Iris pigment epithelial cell (primary cell): ENCODE measurements at places on chromosomes 7 and 10.
A peak's percentile ranks its signal among the peaks of the same experiment; 100 is the strongest.

DNA sequence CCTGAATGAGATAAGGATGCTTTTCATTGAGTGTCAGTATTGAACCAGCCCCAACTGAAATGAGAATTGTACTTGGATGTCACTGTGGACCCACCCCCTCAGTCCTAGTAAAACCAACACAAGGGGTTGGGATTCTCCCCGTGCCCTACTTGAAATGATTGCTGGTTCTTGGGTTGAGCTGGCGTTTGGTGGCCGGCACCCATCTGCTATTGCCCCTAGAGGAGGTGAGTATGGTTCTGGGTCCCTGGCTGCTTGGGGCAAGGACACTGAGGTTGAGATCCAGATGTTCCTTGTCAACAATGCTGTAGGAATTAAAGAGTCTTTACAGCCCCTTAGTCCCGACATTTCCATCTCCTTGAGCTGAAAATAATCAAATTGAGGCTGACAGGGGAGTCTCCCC is 170.0 kb upstream of the ZNF32 start:
- no peak for DNase-seq

GRCh38 chr10:133528296-133528844 is 1.2 kb downstream of the CYP2E1 start:
- DNase-seq, result no peak

GRCh38 chr10:89091496-89091895 is 100.9 kb downstream of the FAS start:
- peak; percentile 40 for DNase-seq

GRCh38 chr7:94335586-94335985 is 59.1 kb upstream of the COL1A2 start:
- peak; percentile 50 for DNase-seq

DNA sequence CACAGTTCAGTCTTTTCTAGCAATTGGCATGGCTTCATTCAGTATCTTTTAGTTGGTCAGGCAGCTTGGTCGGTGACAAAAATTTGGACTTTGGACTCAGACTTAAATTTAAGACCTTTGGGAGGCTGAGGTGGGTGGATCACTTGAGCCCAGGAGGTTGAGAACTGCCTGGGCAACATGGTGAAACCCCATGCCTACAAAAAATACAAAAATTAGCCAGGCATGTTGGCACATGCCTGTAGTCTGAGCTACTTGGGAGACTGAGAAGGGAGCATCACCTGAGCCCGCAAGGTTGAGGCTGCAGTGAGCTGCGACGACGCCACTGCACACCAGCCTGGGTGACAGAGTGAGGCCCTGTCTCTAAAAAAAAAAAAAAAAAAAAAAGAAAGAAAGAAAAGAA is 19.5 kb upstream of the ITPRID1 start:
- no peak for DNase-seq

- no peak for DNase-seq
Measured at GRCh38 chr7:158537516-158537882, 50.1 kb downstream of the PTPRN2 start.

GRCh38 chr7:110168010-110168409 is 922.9 kb upstream of the LRRN3 start:
- no peak for DNase-seq

GRCh38 chr7:66869660-66870450 is 51.2 kb upstream of the TMEM248 start:
- DNase-seq, result no peak

DNA sequence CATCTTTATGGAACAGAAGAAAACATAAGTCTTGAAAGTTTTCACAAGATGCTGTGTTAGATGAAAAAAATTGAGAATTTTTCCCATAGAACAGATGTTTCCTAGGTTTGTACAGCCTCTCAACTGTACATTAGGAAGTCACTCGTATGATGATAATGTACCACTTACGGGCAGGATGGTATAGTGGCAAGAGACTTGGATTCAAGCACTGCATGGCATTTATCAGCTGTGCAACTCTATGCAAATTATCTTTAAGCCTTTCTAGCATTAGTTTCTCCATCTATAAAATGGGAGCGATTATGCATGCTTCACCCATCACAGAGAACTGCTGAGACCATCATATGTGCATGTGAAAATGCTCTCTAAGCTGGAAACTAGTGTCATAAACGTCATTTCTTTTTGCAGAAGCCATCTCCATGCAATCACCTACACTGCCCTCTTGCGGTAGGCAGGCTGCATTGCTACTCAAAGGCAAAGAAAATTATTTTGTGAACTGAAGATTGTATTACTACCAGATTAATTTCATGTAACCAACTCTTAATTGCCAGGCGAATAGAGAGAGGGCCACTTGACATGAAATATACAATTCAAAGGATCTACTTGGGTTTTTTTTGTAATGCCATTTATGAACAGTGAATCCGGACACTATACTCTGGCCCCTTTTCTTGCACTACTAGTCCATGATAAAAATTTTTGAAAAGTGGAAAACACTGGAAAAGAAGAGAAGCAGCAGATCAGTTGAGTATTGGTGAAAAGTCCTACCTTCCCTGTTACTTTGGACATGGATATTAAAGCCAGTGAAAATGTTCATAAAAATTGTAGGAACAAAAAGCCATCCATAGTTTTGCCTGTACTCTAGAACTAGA is 102.3 kb downstream of the JAZF1 start:
- DNase-seq, result peak; percentile 49

- no peak for DNase-seq
Measured at GRCh38 chr10:77548157-77548556, 89.5 kb downstream of the KCNMA1 start.

DNA sequence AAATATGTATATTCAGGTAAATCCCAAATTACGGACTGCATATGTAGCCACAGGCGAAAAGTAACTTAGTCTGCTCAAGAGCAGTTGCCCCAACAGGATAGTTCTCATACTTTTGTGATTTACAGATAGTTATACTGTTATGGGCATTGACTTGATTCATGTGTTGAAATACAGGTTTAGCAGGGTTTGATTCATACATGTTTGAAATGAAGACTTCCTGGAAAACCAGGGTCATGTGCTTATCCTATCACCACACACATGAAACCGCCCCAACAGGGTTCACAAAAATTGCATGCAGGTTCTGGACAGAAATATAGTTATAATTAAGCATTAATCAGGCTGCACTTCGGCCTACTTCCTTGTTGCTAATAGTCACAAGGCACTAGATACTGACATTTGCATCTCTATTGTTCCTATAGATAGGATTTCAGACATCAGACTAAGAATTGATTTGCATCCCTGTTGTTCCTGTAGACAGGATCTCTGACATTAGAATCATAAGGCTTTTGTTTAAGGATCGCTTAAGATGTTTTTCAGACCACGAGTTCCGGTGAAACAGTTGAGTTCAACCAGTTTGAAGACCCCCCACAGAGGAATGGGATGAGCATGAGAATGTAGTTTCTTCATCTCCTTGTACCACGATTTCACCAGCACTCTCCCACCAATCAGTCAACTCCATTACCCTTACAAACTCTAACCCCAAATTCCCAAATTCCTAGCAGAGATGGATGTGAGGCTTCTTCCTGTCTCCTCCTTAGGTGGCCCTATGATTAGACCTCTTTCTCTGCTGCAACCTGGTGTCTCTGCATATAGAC is 2.0 kb upstream of the ZNF398 start:
- DNase-seq, result peak; percentile 20

- no peak for DNase-seq
Measured at GRCh38 chr10:119343011-119343601, 135.7 kb downstream of the GRK5 start.

- DNase-seq, result no peak
Measured at GRCh38 chr7:70486977-70487376, 645.0 kb upstream of the GALNT17 start.

- no peak for DNase-seq
Measured at GRCh38 chr7:34675749-34676374, 17.8 kb downstream of the NPSR1 start.
